Astrocyte (in vitro differentiated cells and primary cell): ENCODE measurements at places on chromosomes 7 and 10. TPM values are rescaled to one million over a fixed set of nuclear protein-coding genes. Genes with fewer than 3 reads are reported as not detected.

DNA sequence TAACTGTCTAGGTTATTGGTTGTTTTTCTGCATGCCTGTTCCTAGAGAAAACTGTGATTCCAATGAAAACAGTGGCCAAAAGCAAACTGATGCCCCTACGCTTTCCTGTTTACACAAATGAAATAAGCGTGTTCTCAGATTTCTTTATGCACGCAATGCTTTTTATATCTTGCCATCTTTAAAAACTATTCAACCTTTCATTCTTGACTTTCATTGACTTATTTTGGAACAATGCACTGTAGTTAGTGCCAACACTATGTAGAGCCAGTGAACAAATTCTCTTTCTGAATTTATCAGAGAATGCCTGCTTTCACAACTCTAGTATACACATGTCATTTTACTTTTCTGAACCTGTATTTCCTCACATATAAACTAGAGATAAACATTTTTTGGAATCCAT is 86.6 kb downstream of the CABCOCO1 start:
- H3K4me3 ChIP-seq, result no peak overlapping the region
- H3K4me1 ChIP-seq, result peaks cover 21% of the 10 kb centered on the region
- no peak overlapping the region for H3K27ac ChIP-seq
- H3K27me3 ChIP-seq, result no peaks in the 10 kb centered on the region
- no peaks in the 10 kb centered on the region for H3K36me3 ChIP-seq

NCF1 gene
- total RNA-seq, result not detected in 2 replicates

DNA sequence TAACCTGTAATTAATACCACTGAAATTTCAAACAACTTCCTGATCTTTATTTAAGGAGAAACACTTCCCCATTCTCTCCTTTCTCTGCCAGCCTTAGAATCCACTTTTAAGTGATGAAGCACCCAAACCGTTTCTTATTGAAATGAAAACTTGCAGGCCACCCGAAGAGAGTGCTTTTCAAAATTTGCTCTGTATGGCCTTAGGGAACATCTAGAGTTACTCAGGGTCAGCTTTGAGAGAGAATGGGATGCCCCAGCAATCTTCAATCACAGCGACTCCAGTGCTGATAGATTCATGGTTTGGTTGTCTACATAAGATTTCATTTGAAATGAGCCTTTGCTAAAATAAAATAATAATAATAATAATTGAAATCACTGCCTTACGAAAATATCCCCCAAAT is 323.1 kb downstream of the PCLO start:
- H3K27ac ChIP-seq, result no peak overlapping the region
- H3K4me3 ChIP-seq, result no peak overlapping the region
- H3K4me1 ChIP-seq, result no peaks in the 10 kb centered on the region
- no peak for DNase-seq
- no peaks in the 10 kb centered on the region for H3K27me3 ChIP-seq

DNA sequence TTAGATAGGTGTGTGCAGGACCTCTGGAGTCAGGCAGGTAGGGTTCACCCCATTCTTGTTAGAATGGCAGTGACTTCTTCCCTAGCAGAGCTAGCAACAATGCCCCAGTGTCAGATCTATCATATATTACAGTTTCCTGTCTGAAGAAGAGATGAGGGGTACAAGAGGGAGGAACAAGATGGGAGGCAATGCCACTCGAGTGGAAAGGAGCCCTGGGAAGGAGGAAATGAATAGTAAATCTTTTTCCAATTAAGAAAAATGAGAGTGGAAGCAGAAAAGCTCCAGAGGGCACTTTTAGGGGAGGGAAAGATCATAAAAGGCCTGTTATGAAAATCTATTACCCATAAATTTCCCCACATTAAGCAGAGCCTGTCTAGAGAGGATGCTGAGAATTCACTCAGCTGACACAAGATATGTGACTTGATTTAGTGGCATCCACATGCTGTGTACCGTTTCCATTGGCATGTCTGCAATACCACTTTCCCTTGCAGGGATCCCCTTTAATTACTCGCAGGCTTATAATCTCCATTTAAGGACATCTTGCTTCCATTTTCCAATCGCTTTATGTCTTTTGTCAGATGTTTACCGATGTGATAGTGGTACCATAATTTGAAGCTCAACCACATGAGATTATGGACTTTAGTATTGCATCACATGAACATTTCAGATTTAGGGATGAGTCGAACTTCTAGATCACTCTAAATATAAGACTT is 70.0 kb upstream of the AGBL3 start:
- no peak overlapping the region for H3K27ac ChIP-seq
- H3K36me3 ChIP-seq, result peaks cover 49% of the 10 kb centered on the region
- DNase-seq, result no peak
- peaks cover 25% of the 10 kb centered on the region for H3K4me1 ChIP-seq

DNA sequence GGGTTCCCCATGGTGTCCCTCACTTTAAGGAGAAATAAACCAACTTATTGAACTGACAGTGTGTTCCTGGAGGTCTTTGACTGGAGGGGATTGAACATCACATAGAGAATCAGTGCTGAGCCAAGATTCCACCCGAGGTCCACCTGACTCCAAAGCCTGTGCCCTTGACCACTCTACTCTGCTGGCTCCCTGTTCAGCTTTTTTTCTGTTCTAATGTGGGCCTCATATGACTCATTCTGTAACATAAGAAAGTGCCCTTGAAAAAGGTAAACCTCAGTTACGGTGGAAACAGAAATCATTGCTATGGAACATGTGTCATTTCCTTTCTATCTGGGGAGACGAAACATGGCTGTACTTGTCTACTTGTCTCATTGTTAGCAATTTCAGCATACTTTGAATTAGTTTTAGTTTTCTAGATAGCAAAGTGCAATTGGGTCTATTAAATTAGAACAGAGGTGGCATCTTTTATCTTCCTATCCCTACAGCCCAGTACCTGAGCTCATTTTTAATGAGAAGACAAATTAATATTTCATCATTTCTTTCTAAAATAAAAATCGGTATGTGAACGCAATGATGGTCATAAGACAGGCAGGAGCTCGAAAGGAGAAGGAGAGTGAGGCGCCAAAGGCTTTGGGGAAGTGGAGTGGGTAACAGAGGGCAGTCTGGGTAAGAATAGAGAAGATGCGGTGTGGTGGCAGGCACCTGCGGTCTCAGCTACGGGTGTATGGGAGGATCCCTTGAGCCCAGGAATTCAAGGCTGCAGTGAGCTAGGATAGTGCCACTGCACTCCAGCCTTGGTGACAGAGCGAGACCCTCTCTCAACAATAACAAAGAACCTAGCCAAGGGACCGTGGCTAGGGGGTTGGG is 1.5 kb downstream of the GSDME start:
- DNase-seq, result peak; percentile 66
- peak overlapping the region; percentile 15 for H3K27ac ChIP-seq
- no peaks in the 10 kb centered on the region for H3K36me3 ChIP-seq
- H3K4me3 ChIP-seq, result no peak overlapping the region
- peaks cover 26% of the 10 kb centered on the region for H3K4me1 ChIP-seq

DNA sequence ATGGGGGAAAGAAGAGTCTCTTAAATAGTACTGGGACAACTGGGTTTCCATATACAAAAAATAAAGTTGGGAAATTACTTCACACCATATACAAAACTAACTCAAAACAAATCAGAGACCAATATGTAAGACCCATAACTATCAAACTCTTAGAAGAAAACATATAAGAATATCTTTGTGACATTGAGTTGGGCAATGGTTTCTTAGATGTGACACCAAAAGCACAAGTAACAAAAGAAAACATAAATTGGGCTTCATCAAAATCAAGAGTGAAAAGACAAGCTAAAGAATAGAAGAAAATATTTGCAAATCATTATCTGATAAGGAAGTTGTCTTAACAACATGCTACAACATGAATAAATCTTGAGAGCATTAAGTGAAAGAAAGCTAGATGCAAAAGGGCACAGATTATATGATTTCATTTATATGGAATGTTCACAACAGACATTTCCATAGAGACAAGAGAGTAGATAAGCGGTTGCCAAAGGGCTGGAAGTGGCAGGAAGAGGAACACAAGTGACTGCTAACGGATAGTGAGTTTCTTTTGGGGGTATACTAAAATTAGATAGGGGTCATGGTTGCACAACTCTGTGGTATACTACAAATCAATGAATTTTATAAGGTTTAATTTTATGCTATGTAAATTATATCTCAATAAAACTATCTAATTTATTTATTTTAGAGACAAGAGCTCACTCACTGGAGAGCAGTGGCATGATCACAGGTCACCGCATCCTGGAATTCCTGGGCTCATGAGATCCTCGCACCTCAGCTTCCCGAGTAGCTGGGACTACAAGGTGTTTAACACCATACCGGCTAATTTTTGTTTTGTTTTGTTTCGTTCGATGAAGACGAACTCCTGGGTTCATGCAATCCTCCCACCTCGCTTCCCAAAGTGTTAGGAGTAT is 35.4 kb downstream of the JMJD1C start:
- peak overlapping the region; percentile 55 for H3K27ac ChIP-seq
- no peaks in the 10 kb centered on the region for H3K27me3 ChIP-seq
- DNase-seq, result peak; percentile 79
- H3K4me3 ChIP-seq, result no peak overlapping the region
- H3K36me3 ChIP-seq, result no peaks in the 10 kb centered on the region
- peaks cover 19% of the 10 kb centered on the region for H3K4me1 ChIP-seq

ABCB1 gene
- total RNA-seq, result 0.79 and 1.8 TPM in 2 replicates

GRCh38 chr7:155868955-155869783 is 56.9 kb upstream of the SHH start:
- no peaks in the 10 kb centered on the region for H3K36me3 ChIP-seq
- H3K4me1 ChIP-seq, result no peaks in the 10 kb centered on the region
- no peak overlapping the region for H3K27ac ChIP-seq
- no peak for DNase-seq
- peaks cover 19% of the 10 kb centered on the region for H3K27me3 ChIP-seq

- H3K36me3 ChIP-seq, result no peaks in the 10 kb centered on the region
- H3K4me1 ChIP-seq, result peaks cover 14% of the 10 kb centered on the region
- peaks cover 9% of the 10 kb centered on the region for H3K27me3 ChIP-seq
Observed at GRCh38 chr10:11165591-11166543, 148.2 kb downstream of the CELF2 start.

DNA sequence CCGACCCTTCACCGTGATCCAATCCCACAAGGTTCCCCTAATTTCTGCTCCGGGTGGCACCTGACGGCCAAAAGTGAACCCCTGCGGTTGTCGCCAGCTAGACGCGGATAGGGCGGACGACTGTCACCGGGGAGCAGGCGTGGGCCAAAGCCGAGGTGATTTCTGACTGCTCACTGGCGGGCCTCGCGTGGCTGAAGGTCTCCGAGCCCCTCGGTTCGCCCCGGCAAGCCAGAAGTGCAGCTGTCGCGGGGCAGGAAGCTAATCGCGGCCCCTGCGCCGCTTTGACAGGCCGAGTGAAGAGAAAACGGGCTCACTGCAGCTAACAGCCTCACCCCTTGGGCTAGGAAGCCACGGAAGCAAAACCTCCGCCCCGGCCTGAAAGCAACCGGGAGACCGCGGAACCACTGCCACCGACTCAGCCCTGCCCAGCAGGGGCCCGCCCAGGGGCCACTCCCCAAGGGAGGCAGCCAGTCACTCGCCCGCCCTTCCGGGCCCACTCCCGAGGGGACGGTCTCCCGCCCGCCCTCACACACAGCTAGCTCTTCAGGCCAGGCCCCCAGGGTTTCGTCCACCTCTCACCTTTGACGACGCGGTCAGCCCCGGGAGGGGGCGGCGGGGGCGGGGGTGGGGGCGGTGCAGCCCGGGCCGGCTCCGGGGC is 469 bp downstream of the PPP3CB start:
- H3K27me3 ChIP-seq, result no peaks in the 10 kb centered on the region
- H3K4me3 ChIP-seq, result peak overlapping the region; percentile 82
- DNase-seq, result peak; percentile 84

DNA sequence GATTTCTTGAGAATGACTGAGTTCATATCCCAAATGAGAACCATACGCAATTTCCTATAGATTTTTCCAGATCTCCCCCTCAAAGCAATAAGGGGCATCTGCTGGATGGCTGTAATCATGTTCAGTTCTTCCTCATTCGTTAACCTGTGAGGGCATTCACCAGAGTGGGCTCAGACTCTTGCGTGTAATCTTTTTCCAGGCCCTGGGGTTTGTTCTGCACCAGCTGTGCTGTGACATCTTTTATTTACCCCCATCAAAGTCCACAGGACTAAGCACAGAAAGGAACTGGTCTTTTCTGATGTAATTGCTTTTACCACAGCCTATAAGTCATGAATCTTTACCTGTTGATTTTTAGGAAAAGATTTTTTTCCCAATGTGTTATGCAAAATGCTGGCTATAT is 27.9 kb upstream of the ITGA8 start:
- DNase-seq, result no peak
- no peak overlapping the region for H3K4me3 ChIP-seq
- no peaks in the 10 kb centered on the region for H3K36me3 ChIP-seq
- no peak overlapping the region for H3K27ac ChIP-seq

- peaks cover 17% of the 10 kb centered on the region for H3K27me3 ChIP-seq
- no peaks in the 10 kb centered on the region for H3K36me3 ChIP-seq
- H3K4me1 ChIP-seq, result no peaks in the 10 kb centered on the region
- H3K27ac ChIP-seq, result no peak overlapping the region
- no peak overlapping the region for H3K4me3 ChIP-seq
Observed at GRCh38 chr7:30740417-30741181, 11.3 kb upstream of the INMT start.

UBTD1 gene
- 73.1 and 81.9 TPM in 2 replicates for total RNA-seq

DNA sequence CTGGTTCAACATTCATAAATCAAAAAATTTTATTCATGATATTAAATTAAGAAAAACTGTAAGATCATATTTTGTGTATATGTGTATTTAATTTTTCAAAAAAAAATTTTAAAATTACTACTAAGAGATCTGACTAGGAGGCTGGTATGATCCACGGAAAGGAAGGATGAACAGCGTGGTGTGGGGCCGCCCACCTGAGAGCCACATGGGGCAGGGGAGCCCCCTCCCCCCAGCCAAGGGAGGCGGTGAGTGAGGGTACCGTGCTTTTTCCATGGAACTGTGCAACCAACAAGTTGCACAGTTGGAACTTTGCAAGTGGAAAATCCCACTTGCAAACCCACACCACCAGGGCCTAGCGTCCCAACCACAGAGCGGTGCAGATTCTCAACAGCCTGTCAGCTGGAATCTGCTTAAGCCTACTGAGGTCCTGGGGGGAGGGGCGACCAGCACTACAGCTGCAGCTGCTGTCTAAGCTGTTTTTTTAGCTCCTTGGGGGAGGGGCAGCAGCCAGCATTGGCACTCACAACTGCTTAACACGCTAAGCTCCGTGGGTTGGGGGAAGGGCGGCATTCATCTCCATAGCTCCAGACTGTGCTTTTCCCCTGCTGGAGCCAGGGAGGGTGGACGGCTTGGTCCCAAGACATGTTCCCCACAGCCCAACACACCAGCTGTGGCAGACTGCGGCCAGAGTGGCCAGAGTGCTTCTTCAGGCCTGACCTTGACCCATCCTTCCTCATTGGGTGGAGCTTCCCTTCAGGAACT is 94.2 kb upstream of the IGFBP3 start:
- H3K4me1 ChIP-seq, result no peaks in the 10 kb centered on the region
- DNase-seq, result no peak
- H3K36me3 ChIP-seq, result no peaks in the 10 kb centered on the region
- no peak overlapping the region for H3K27ac ChIP-seq

DNA sequence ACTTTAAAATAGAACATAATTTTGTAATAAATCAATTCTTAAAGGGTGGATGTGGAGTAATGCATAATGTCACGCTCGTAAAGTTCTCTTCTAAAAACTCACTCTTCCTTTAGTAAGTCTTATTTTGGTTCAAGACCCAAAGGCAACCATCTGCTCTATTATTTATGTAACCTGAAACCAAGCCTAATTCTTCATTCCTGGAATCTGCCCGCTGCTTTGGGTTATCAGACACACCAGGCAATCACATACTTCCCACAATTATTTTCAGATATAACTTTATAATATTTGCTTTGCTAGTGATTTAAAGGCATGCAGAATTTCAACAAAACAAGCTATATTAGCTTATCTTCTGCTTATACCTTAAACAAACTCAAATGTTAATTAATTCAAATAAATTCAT is 39.0 kb downstream of the RAB11FIP2 start:
- no peak overlapping the region for H3K4me3 ChIP-seq
- H3K4me1 ChIP-seq, result no peaks in the 10 kb centered on the region
- H3K36me3 ChIP-seq, result no peaks in the 10 kb centered on the region
- no peaks in the 10 kb centered on the region for H3K27me3 ChIP-seq
- DNase-seq, result no peak
